ENCODE measurements at places on chromosomes 7 and 10. TPM values are rescaled to one million over a fixed set of nuclear protein-coding genes. Genes with fewer than 3 reads are reported as not detected.

Gene GFRA1
- total RNA-seq, result not detected

GRCh38 chr10:107671960-107672359 lies 507.5 kb upstream of the SORCS1 start:
- DNase-seq, result no peak

DNA sequence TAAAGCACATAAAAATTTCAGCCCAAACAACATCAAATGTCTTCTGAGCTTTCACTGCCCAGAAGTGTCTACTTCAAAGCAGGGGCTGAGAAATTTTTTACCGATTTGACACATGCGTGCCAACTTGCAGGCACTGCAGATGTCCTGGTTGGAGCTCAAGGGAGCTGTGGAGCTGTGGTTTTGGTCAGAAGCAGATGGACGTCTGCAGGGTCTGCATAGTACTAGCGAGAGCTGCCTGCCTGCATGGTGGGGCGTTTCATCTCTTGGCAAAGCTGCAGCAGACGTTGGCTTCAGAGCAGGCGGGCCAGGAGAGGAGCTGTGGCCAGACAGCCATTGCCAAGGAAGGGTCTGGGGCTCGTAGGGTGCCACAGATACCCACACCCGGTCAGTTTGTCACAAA lies 296.7 kb downstream of the GLRX3 start:
- no peak for DNase-seq

DNA sequence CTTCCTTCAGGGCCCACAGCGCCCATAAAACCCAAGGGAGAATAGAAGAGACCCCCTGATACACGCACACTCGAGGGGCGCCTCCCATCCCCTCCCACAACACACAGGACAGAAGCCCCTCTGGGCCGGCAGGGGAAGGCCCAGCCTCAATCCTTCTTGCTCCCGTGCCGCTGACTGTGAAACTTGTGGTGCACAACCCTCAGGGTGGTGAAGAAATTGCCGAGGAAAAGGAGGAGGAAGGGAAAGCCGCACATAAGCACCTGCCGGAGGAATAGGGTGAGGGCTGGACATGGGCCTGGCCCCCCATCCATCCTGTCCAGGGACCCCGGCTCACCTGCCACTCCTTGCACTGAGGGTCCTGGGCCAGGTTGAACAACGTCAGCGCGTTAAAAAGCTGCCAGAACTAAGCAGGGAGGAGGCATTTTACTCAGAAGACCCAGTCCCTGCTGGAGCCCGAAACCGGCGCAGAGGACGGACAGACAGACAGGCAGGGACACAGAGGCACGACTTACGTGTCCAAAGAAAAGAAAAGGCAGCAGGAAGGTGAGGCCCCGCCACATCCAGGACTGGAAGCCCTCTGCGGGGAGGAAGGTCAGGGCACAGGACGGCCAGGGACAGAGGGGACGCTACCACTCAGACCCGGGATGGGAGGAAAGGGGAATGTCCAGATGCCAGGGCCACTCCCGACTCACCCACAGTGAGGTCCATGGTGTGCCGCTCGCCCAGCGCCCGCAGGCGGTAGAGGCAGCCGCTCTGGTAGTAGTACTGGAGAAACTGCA lies 7.2 kb downstream of the TMEM120A start:
- DNase-seq, result no peak

- DNase-seq, result no peak
These were observed 41.1 kb upstream of the NUPR2 start for GRCh38 chr7:56157238-56157790.
